ENCODE measurements at places on chromosomes 3 and 15. TPM values are rescaled to one million over a fixed set of nuclear protein-coding genes. Genes with fewer than 3 reads are reported as not detected.

SLC2A2 gene
- not detected for total RNA-seq

STARD5 gene
- 12.8 TPM for total RNA-seq

SERPINI1 gene
- total RNA-seq = 95.8 TPM

TNNC1 gene
- total RNA-seq = not detected

PLSCR5 gene
- total RNA-seq = not detected

TARS3 gene
- 37.6 TPM for total RNA-seq

SHC4 gene
- total RNA-seq = 7.2 TPM

FMN1 gene
- total RNA-seq = 4.7 TPM

UROC1 gene
- total RNA-seq = not detected

KLF15 gene
- 3.1 TPM for total RNA-seq

SAMD7 gene
- total RNA-seq = not detected

KBTBD12 gene
- total RNA-seq = 3.8 TPM

BRPF1 gene
- total RNA-seq = 23.5 TPM

INKA1 gene
- 13.5 TPM for total RNA-seq

CCDC66 gene
- 128 TPM for total RNA-seq

SOX14 gene
- total RNA-seq = not detected

ZIC4 gene
- total RNA-seq = 1.3 TPM

ERICH6 gene
- not detected for total RNA-seq

Data from parietal lobe (tissue), 2 donors.